ENCODE measurements at places on chromosomes 6 and 20.

- no peak for DNase-seq
Observed at GRCh38 chr6:142569676-142570075, 267.9 kb downstream of the ADGRG6 start.

DNA sequence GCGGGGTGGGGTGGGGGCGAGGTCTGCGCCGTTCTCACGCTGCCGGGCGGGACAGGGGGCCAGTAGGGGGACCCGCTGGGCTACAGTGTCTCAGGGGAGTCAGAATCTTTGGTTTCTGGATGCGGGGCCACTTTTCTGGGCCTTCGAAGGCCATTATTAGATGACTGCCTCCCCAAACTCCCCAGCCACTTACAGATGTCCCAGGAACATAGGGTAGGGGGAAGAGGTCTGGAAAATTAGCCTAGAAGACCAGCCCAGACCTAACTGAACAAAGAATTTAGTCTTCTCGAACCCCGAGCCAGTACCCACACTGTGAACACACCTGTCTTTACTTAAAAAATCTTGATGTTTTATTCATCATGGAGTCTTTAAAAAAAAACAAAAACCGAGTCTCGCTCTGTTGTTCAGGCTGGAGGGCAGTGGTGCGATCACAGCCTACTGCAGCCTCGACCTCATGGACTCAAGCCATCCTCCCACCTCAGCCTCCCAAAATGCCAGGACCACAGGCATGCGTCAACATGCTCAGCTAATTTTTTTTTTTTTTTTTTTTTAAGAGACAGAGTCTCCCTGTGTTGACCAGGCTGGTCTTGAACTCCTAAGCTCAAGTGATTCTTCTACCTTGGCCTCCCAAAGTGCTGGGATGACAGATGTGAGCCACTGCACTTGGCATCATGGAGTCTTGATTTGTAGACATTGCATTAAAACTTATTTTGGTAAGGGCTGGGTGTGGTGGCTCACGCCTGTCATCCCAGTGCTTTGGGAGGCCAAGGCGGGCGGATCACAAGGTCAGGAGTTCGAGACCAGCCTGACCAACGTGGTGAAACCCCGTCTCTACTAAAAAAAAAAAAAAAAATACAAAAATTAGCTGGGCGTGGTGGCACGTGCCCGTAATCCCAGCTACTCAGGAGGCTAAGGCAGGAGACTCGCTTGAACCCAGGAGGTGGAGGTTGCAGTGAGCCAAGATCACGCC, 3.3 kb upstream of the SLC29A1 start:
- no peak for DNase-seq

DNA sequence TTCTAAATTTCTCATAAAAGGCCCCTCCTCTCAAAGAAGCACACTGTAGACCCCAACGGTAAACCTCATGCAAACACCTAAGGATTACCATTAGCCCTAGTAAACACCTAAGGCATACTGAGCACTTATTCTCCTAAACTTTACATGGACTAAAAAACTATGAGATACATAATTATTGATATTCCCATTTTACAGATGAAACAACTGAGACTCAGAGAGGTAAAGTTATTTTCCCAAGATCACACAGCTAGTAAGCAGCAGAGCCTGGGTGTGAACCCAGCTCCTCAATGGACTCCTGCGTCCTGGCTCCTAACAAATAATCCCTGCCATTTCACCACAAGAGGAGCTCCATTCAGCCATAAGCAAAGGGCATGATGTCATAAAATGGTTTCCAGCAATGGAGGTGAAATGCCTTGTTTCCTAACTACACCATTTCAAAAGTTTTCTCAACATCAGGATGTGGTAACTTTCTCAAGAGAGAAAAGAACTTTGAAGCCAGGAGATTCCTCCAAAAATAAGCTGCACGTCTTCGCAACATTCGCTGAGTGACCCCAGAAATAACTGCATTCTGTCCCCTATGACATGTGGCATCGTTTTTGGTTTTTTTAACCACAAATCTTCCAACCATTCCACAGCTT, 4.1 kb downstream of the ATP9A start:
- no peak for DNase-seq

- no peak for DNase-seq
Observed at GRCh38 chr6:33490198-33490597, 35.8 kb downstream of the ZBTB9 start.

Measured in activated CD4-positive, alpha-beta T cell treated with anti-CD3 and anti-CD28 coated beads, Interleukin-2, amount 50 U/mL, for 1 hour (primary cell).